ENCODE measurements at places on chromosomes 13 and 19. TPM values are rescaled to one million over a fixed set of nuclear protein-coding genes. Genes with fewer than 3 reads are reported as not detected.

- DNase-seq = no peak
Measured at GRCh38 chr19:2624537-2625091, 77.9 kb downstream of the GNG7 start.

- DNase-seq = no peak
Measured at GRCh38 chr13:84917252-84917878, 881.9 kb downstream of the SLITRK6 start.

DENND1C gene
- not detected for total RNA-seq

GRCh38 chr19:46840498-46840942 is 10.1 kb downstream of the AP2S1 start:
- no peak for DNase-seq

KLHL1 gene
- not detected for total RNA-seq

EHD2 gene
- total RNA-seq = 97.5 TPM

DNA sequence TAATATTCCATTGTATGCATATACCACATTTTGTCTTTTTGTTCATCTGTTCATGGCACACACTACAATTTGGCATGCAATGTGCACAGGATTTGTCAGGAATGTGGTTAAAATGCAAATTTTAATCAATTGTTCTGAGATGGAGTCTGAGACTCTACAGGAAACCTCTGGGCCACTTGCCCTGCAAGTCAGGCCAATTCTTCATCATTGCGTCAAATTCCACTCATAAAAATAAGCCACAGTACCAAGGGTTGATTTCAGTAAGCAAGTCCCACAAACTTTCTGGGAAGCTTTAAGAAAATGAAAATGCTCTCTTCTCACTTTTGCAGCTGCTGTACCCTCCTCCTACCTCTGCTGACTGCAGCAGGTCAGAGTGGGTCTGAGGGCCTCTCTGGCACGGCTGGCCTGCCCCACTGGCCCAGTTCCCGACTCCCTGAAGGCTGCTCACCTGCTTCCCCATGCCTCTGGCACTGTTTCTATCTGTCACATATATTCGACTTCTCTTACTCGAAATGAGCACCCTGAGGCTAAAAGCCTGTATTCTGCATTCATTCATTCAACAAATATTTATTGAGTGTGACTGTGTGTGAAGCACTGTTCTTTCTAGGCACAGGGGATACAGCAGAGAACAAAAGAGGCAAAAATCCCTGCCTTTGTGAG is 83.8 kb upstream of the WASF3 start:
- DNase-seq = no peak

ZNF578 gene
- 2.2 TPM for total RNA-seq

DNA sequence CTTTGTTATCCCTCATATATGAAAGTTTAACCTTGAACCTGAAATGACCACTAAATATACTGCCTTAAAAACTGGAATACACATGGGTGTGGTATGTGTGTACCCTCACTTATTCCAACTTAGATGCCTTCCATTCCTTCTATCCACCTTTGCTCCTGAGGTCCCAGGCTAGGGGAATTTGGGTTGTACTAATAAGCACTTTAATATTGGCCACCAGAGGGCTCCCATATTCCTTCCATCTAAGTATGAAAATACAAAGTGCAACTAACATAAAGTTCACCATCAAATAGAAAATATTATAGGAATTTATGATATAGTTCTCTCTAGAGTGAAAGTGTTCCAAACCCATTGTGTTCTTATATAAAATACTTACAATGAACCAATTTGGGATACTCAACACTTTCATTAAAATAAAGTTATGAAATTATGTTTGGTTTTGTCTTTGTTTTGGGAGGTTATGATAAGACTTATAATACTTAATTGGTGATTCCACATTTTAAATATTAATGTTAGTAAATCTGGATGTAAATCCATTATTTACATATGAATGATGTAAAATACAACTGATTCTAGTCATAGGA is 62.3 kb downstream of the ITGBL1 start:
- peak; percentile 27 for DNase-seq

CRLF1 gene
- not detected for total RNA-seq

- no peak for DNase-seq
Measured at GRCh38 chr19:45276284-45276687, 25.2 kb downstream of the MARK4 start.

DNA sequence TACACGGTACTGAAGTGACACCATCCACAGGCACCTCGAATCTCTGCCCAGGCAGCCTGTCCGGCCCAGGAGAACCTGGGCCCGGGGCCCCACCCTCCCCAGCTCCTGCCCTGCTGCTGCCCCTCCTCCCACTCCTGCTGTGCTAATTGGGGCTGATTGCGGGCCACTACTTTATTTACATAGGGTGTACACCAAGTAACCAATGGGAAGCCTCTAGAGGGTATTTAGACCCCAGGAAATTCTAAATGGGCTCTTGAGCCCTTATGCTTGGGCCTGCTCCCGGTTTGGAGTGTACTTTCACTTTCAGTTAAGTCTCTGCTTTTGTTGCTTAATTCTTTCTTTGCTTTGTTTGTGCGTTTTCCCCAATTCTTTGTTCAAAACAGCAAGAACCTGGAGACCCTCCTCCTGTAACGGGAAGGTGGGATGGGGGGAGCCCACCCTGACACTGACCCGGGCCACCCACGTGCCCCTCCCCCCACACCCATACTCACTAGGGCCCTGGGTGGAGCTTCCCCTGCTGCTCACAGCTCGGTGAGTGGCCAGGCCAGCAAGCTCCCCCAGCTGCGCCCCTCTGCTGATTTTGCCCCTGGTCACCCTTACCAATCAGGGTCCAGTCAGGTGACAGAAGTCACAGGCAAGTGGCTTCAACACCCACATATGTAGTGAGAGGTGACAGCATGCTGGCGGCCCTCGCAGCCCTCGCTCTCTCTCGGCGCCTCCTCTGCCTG is 9.4 kb downstream of the SCGB2B2 start:
- no peak for DNase-seq

TMEM238 gene
- total RNA-seq = 0.21 TPM

Data from pulmonary artery endothelial cell (primary cell).